ENCODE measurements at places on chromosomes 3 and 15.

DNA sequence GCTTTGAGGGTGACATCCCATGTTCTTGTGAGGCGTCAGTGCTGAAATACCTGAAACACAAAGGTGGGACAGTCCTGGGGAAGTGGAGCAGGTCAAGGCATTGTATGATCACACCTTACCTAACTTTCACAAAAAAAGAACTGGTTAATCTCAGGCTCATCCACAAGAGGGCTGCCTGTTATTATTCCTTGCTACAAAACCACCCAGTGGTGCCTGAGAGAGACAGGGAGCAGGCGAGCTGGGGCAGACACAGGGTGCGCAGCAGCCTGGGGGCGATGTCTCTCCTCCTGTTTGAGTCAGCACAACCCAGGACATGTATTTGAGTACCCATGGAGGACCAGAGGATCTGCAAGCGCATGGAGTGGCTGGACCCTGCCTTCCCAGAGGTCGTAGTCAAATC lies 316.8 kb upstream of the ATP10A start:
- DNase-seq = no peak

- no peak for DNase-seq
Measured at GRCh38 chr15:29143293-29143692, 126.3 kb downstream of the NSMCE3 start.

DNA sequence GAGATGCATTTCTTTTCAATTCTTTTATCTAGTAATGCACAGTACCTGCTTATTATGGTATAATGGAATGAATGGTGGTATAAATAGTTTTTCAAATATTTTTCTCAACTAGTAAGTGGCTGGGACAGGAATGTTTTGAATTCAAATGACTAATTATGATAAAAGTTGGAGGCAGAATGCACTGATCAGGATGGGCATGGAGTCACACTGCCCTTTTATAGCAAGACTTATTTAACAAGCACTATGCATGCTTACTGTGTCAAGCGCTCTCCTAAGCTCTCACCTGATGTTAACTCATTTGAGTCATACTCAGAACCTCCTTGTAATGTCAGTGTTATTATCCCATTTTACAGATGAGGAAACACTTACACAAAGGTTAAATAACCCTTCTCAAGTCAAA lies 221.8 kb downstream of the FEZF2 start:
- DNase-seq = no peak

GRCh38 chr15:47813748-47814384 lies 96.6 kb downstream of the SEMA6D start:
- no peak for DNase-seq

GRCh38 chr15:88987934-88988671 lies 74.9 kb upstream of the MFGE8 start:
- DNase-seq = no peak

- DNase-seq = no peak
Measured at GRCh38 chr3:22746221-22746620, 456.9 kb upstream of the UBE2E2 start.

DNA sequence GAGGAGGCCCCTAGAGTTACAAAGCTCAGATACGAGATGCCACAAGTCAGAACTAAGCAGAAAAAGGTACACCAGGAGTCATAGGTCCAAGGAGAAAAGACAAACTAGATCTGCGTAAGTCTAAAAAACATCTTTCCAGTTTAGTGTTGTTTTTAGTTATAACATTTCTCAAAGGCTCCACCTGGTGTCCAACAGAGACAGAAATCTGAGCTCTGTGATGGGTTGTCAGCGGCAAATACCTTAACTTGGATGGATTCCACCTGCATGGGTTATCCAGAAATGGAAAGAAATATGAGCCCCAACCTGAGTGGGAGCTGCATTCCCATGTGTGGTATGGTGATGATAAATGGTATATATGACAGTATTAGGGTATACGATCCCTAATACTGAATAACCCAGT lies 238.6 kb upstream of the CHRM5 start:
- DNase-seq = no peak

GRCh38 chr3:13200946-13201345 lies 127.7 kb upstream of the IQSEC1 start:
- DNase-seq = no peak

GRCh38 chr3:194781617-194782016 lies 95.9 kb downstream of the FAM43A start:
- no peak for DNase-seq

- DNase-seq = no peak
Measured at GRCh38 chr3:150223558-150223957, 184.5 kb upstream of the TSC22D2 start.

DNA sequence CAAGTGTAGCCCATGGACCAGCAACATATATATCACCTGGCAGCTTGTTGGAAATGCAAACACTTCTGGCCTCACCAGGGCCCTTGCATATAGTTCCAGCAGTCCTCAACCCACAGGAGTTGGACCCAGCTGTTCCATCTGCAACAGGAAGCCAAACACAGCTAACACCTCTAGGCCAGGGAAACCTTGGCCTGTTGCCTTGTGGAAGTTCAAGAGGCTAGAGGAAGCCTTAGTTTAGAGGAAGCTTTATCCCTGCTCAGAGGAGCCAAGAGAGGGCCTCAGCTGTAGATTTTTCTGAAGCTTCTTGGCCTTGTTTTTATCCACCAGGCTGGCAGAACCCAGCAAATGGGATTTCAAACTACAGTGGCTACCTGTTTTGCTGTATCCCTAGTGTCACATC lies 11.4 kb downstream of the FHIT start:
- DNase-seq = no peak

DNA sequence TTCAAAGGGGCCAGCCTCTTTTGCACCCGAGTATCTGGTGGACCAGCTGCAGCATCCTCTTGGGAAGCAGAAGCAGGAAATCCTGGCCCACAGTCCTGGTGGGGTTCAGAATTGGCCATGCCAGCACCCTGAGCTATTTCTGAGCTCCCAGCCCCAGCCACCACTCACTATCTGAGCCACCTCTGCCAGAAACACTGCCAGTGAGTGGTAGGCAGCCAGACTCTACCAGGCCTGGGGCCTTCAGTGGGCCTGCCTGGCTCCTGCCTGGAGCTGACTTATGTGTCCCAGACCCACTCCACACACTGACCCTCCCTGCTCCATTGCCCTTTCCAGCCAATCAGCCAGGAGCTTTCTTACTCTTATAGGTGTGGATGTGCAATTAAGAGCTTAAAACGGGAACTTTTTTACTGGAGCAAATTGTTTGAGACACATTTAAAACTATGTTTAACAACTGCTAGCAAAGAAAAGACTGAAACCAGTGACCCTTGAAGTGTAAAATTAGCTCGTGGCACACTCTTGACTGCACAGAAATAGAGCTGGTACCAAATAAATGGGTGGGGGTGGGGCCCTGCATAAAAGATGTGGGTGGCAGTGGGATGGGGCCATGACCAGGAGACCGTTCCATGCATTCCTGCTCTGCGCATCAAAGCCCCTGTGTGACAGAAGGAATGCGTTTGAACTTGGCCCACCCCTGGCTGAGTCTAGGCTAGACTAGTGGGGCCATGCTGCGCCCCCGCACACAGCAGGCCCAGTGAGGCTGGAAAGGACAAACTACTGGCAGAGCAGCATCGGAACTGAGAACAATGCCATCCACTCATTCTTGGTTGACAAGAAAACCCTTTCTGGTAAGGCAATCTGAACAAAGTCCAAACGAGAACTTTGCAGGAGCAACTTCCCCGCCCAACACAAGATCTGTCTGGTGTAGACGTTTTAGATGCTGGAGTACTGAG lies 48.0 kb downstream of the CTNNB1 start:
- no peak for DNase-seq

DNA sequence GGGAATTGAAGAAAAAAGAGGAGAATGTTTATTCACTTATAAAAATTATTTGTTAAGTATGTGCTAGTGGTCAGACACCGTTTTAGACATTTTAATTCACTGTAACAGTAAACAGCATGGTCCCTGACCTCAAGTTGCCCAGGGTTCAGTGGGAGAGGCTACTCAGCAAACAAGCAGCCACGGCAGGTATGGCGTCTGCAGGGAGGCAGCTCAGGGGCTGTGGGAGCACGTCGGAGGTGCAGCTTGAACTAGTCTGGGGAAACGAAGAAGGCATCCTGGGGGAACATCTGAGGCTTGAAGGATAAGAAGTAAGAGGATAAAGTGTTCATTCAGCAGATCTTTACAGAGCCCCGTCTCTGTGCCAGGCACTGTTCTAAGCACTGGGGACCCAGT lies 66.0 kb downstream of the CRTC3 start:
- DNase-seq = no peak

DNA sequence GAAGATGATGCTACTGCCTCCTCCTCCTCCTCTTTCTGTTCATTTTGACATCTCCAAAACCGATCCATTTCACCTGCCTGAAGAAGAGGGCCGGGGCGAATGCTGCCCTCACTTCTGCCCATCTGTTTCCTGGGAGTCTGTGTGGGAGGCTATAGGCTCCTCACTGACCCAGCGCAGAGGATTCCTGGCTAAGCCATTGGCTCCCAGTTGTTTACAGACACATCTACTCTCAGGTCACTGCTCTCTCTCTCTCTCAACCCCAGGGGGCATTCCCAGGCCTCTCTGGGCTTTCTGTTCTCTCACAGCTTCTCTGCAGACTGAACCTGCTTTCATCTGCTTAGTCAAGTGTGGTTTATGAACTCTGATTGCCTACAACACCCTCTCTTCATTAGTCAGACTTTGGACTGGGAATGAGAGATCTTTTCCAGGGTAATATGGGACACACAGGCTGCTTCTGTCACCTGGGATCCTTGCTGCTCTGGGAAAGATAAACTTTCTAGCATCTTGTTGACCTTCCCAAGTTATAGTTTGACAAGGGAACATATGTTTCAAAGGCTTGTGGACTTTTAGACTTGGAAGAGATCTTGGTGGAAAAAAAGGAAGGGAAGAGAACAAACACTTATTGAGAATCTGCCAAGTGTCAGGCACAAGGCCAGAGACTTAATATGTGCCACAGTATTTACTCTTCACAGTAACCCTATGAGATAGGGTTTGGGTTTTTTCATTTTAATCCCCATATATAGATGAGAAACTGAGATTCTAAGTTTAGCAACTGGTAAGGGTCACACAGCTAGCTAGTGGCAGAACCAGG lies 30.2 kb upstream of the USP3 start:
- DNase-seq = no peak

DNA sequence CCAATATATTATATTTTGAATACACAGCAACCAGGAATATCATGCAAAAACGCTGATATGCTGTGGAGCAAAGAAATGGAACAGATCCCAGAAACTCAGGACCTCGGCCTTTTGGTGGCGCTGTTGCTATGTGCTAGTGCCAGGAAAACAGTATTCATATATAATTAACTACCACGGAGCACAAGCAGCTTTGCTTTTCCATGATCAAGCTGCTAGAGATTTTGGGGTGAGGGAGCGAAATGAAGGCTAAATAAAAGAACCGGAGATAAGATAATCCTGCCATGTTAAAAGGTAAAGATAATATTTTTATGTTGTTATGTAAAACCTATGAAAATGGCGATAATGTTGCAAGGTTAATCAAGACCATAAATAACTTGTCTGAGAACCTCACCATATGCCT lies 157.7 kb upstream of the FAM3D start:
- DNase-seq = no peak

DNA sequence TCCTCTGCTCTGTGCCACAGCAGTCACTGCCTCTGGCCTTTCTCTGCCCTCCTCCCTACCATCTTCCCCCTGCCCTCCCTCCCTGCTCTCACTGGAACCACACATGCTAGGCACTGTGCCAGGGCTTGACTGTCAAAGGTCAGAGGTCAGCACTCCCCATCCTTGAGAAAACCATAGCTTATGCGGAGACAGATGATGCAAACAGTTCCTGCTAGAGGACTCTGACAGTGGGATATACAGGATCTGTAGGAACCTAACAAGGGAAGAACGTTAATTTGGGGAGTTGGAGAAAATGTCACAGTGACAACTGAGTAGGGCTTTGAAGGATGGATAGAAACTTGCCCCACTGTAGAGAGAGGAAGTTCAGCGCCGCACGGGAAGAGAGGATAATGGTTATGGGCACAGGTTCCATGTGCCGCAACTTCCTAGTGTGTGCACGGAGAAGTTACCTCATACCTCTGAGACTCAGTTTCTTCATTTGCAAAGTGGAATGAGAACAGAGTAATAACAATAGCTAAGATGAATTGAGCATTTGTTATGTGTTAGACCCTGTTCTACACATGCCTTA lies 29.3 kb upstream of the XYLB start:
- DNase-seq = no peak

- DNase-seq = no peak
Measured at GRCh38 chr3:72802001-72802400, 46.2 kb downstream of the SHQ1 start.

GRCh38 chr3:194281306-194281705 lies 69.8 kb downstream of the CPN2 start:
- DNase-seq = no peak

DNA sequence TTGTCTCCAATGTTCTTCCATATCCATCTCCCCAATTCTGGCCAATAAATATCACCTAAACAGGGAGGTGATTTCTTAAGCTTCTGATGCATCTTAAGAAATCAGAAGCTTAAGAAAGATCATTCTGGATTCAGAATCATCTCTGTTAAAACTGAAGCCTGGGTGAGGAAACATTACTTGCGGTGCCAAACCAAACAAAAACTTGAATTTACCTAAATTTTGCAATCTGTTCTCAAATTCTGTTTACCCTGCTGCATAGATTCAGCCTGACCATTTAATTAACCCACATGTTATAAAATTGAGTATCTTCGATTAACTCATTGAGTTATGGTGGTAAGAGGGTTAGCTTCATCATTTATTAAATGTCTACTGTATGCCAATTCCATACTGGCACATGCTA lies 204.4 kb upstream of the ZNF385D start:
- no peak for DNase-seq

- DNase-seq = no peak
Measured at GRCh38 chr3:137845194-137845593, 81.1 kb downstream of the SOX14 start.

DNA sequence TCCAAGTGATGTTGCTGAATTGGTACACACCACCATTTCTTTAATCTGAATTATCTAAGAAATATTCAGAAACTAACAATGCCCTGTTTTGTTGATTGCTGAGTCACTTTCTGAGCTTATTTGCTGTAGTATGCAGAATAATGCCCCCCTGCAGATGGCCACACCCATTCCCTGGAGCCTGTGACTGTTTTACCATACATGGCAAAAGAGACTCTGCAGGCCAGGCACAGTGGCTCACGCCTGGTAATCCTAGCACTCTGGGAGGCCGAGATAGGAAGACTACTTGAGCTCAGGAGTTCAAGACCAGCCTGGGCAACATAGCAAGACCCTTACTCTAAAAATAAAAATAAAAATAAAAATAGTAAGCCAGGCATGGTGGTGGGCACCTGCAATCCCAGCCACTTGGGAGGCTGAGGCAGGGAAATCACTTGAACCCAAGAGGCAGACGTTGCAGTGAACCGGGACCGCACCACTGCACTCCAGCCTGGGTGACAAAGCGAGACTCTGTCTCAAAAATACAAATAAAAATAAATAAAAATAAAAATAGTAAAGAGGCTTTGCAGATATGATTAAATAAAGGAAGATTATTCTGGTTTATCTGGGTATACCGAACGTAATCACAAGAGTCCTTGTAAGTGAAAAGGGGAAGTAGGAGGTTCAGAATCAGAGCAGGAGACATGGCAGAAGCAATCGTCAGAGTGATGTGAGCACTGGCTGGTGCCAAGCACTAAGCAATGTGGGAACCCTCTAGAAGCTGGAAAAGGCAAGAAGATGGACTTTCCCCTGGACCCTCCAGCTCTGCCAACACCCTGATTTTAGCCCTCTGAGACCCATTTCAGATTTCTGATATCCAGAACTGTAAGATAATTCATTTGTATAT lies 19.0 kb downstream of the PCYT1A start:
- peak; percentile 39 for DNase-seq

- no peak for DNase-seq
Measured at GRCh38 chr15:68818769-68819494, 1.8 kb downstream of the ANP32A start.
